Activated CD8-positive, alpha-beta T cell treated with anti-CD3 and anti-CD28 coated beads, Interleukin-2, amount 10 ng/mL, durations not matched to agents 7 days and 5 days (primary cell): ENCODE measurements at places on chromosomes 12 and 14. TPM values are rescaled to one million over a fixed set of nuclear protein-coding genes. Genes with fewer than 3 reads are reported as not detected.

The GARIN6 gene
- total RNA-seq = not detected

The E2F7 gene
- total RNA-seq = 23.8 TPM

The PARP11 gene
- total RNA-seq = 36.4 TPM

The SLC5A8 gene
- not detected for total RNA-seq

The TDRD9 gene
- total RNA-seq = 2.7 TPM

The GXYLT1 gene
- total RNA-seq = 7.5 TPM

The SOAT2 gene
- total RNA-seq = 10.8 TPM

The OTOGL gene
- not detected for total RNA-seq

The INHBC gene
- total RNA-seq = not detected

The MMP14 gene
- 2.4 TPM for total RNA-seq

The C12orf50 gene
- total RNA-seq = 0.11 TPM

The GLIPR1L2 gene
- total RNA-seq = not detected

The TRMT61A gene
- total RNA-seq = 8.8 TPM

The NRIP2 gene
- total RNA-seq = not detected

The SLC10A1 gene
- not detected for total RNA-seq

The TBX5 gene
- total RNA-seq = not detected

The GPR84 gene
- 0.32 TPM for total RNA-seq

The CCDC197 gene
- total RNA-seq = not detected

The AKAP3 gene
- 2.8 TPM for total RNA-seq

The RTN1 gene
- not detected for total RNA-seq

The HVCN1 gene
- total RNA-seq = 30.8 TPM

The EXOC3L4 gene
- not detected for total RNA-seq

The AJUBA gene
- total RNA-seq = 0.74 TPM

The CCDC88C gene
- 153 TPM for total RNA-seq

The PLEKHG3 gene
- total RNA-seq = 7.3 TPM

The ACVRL1 gene
- not detected for total RNA-seq

The CATSPERB gene
- 1.5 TPM for total RNA-seq

The ADAM21 gene
- total RNA-seq = not detected

The SMCO2 gene
- total RNA-seq = 0.61 TPM

The HOXC4 gene
- 1.1 TPM for total RNA-seq

The DHRS2 gene
- total RNA-seq = 0.44 TPM

The SMARCC2 gene
- 154 TPM for total RNA-seq

The SVOP gene
- not detected for total RNA-seq

The LRFN5 gene
- not detected for total RNA-seq

The SDR9C7 gene
- total RNA-seq = not detected

The KRT1 gene
- not detected for total RNA-seq

The MYF6 gene
- total RNA-seq = not detected

The DNAH10 gene
- 0.18 TPM for total RNA-seq

The CLECL1 gene
- total RNA-seq = 1.6 TPM
